ENCODE measurements at places on chromosomes 7 and 10. TPM values are rescaled to one million over a fixed set of nuclear protein-coding genes. Genes with fewer than 3 reads are reported as not detected.

Gene PRKG1
- 0.64 TPM for total RNA-seq

Gene CLIP2
- 28.8 TPM for total RNA-seq

Gene JAKMIP3
- under 0.01 TPM for total RNA-seq

Gene ZMYND11
- 46.7 TPM for total RNA-seq

Gene LIPM
- total RNA-seq, result not detected

Gene RAPGEF5
- total RNA-seq, result 171 TPM

Gene GNAT3
- not detected for total RNA-seq

Gene CYP3A4
- total RNA-seq, result not detected

Gene NUTM2E
- total RNA-seq, result not detected

Gene CARD11
- total RNA-seq, result 3.2 TPM

Gene BHLHA15
- 0.51 TPM for total RNA-seq

Data from dermis microvascular lymphatic vessel endothelial cell (primary cell).